Non-pigmented ciliary epithelial cell (primary cell): ENCODE measurements at places on chromosomes 2 and 18.

- no peak for DNase-seq
Observed at GRCh38 chr18:11807233-11807632, 44.0 kb upstream of the CHMP1B start.

GRCh38 chr18:70059684-70060083 is 112.0 kb upstream of the CD226 start:
- no peak for DNase-seq

- no peak for DNase-seq
Observed at GRCh38 chr2:42182654-42183308, 13.6 kb downstream of the EML4 start.

DNA sequence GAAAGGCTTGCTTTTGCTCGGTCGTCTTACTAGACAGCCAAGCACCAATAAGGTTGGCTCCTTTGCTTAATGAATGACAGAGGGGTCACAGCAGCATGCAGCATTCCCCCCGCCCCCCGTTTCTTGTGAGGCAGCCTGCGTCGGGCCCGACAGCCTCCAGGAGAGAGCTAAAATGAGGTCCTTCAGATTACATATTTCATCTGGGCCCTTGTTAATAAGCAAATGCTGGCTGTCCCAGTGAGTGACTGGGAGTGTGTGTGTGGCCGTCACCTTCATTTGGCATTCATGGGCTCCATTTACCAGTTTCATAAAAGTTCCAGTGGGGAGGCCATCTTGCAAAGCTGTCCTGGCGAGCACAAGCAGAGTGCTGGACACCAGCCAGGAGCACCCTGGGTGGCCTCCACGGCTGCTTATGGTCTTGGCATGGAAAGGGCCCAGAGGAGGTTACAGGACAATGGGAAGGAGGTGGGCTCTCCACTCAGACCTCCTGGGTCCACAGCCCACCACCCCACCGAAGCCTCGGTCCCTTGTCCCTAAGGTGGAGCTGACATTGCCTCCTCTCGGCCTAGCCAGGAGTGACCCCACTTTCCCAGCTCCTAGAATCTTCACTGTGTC is 37.2 kb downstream of the ODC1 start:
- DNase-seq = no peak

DNA sequence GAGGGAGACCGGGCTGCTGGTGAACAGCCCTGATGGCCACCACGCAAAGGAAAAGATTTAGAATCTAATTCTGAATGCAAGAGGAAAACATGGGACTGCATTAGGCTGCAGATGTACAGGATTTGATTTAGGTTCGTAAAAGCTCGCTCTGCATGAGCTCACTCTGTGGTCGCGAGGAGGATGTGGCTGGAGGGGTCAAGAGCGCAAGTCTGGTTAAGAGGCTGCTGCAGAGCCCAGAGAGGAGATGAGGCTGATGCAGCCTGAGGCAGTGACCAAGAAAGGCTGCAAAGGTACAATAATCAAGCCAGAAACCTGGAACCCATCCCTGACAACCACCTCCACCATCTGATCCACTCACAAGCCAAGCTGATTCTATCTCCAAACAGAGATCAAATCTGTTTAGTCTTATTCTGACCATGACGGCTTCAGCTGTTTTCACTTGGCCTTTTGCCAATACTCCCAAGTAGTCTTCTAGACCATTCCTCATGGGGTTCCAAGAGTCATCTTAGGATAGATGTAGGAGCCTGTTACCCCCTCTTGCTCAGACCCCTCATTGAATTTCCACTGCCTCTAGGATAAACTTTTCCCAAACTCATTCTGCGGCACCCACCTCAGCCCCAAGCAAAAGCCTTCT is 58.9 kb upstream of the ARL4C start:
- DNase-seq = no peak

GRCh38 chr2:23091900-23092299 is 293.1 kb upstream of the KLHL29 start:
- no peak for DNase-seq

GRCh38 chr2:196409376-196409775 is 230.1 kb upstream of the CCDC150 start:
- no peak for DNase-seq

- DNase-seq = no peak
Observed at GRCh38 chr2:73083886-73084800, 12.6 kb upstream of the SFXN5 start.

DNA sequence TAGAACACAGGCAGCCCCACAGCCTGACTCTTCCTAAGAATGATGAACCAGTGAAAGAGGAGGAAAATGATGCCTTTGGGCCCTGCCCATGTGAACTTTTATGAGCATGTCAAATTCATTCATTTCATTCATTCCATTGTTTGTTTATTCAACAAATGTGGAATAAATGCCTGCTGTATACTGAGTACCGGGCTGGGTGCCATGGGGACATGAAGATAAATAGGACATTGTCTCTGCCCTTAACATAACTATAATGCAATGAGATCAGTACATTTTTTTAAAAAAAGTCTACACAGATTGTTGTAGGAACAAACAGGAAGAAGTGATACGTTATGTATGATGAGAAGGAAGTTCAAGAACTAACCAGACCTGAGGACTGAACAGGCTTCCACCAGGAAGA is 14.7 kb downstream of the MREG start:
- no peak for DNase-seq

DNA sequence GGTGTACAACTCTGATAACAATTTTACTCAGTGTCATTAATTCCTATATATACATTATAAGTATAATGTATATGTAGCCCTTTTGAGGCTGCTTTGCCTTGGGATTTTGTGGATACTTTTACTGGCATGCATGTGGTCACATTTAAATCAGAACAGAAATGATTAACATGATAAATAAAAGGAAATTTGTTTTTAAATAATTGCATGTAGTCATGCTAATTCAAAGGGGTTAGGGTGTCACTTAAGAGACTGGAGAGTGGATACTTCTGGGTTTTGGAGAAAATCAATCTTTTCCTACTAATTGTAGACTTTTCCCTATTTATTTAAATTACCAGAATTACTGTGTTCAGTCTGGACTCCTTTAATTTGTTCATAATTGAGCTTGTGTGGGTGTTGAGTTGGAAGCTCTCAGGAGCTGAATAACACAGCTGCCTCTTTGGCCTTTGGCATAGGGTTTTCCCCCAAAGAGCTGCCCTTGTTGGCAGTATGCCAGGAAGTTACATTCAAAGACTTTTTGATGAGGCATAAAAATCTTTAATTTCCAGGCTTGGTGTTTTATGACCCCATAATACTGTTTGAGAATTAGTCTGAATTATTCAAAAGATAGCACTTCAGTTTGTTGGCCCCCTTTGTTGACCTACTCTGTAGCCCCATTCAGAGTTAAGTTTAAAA is 484.7 kb upstream of the NRP2 start:
- no peak for DNase-seq

DNA sequence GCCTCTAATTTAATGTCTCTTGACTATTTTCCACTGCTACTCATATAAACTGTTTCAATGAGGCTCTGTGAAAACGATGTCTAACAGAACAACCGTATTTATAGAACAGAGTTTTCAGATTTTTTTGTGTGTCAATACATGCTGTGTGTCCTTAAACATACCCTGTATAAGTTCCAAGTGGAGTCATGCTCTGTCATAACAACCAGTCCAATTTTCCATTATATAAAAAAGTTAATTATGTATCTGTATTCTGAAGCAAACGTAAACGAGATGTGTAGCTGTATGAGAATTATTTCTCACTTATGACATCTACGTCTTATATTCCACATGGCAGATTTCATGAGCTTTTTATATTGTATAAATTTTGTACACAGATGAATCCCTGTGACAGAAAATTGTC is 13.9 kb upstream of the GULP1 start:
- DNase-seq = no peak

GRCh38 chr2:102295566-102295965 is 15.8 kb upstream of the IL1RL1 start:
- DNase-seq = no peak

GRCh38 chr2:120602251-120602650 is 133.4 kb upstream of the GLI2 start:
- no peak for DNase-seq

- no peak for DNase-seq
Observed at GRCh38 chr18:22088996-22089640, 80.3 kb upstream of the GATA6 start.

- no peak for DNase-seq
Observed at GRCh38 chr2:178194600-178195389, 483 bp downstream of the OSBPL6 start.

DNA sequence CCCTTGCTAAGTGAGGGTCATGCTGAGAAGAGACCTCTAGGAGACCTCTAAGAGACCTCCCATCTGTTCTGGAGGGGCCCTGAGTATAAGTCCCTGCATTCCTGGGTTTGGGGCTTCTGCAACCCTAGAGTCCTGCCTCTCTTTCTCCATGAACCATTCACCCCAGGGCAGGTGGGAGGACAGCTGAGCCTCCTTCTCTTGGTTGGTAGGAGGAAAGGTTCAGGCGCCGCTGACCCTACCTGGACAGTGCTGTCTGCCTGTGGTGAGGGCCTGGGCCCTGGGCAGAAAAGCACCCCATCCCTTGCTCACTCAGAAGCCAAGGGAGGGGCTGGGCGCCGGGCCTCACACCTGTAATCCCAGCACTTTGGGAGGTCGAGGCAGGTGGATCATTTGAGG is 604 bp upstream of the VIL1 start:
- no peak for DNase-seq

- no peak for DNase-seq
Observed at GRCh38 chr2:157899125-157899839, 23.2 kb upstream of the ACVR1 start.

GRCh38 chr18:2822213-2822921 is 24.4 kb upstream of the EMILIN2 start:
- DNase-seq = no peak

GRCh38 chr2:85851253-85852151 is 37.3 kb downstream of the ST3GAL5 start:
- no peak for DNase-seq
